Erythroblast (primary cell): ENCODE measurements at places on chromosomes 12 and 14.

DNA sequence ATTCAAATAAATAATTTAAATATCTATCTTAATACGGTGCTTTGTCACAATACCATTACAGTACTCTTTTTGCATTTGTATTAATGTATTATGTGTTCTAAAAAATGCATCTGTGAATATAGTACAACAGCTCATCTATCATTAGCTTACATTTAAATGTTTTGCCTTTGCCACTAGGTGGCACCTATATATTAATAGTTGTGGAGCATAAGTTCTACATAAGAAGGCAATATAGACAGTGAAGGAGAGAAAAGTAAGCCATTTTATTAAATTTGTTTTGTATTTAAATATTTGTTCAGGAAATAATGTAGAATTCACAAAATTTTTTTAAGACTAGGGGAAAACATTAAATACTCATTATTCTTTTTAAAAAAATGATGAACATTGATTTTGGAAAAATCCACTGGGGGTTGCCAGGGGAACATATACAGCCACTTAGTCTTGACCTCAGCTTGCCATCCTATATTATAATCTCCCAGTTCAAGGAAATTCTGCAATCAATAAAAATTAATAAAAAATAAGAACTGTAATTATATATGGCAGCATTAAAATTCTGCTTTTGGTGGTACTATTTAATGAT, 9.8 kb downstream of the CCER1 start:
- DNase-seq, result peak; percentile 27

GRCh38 chr12:7373226-7373625, 69.4 kb downstream of the ACSM4 start:
- peak; percentile 32 for DNase-seq

- DNase-seq, result no peak
These were observed 76.9 kb downstream of the OTX2 start for GRCh38 chr14:56733396-56733795.

DNA sequence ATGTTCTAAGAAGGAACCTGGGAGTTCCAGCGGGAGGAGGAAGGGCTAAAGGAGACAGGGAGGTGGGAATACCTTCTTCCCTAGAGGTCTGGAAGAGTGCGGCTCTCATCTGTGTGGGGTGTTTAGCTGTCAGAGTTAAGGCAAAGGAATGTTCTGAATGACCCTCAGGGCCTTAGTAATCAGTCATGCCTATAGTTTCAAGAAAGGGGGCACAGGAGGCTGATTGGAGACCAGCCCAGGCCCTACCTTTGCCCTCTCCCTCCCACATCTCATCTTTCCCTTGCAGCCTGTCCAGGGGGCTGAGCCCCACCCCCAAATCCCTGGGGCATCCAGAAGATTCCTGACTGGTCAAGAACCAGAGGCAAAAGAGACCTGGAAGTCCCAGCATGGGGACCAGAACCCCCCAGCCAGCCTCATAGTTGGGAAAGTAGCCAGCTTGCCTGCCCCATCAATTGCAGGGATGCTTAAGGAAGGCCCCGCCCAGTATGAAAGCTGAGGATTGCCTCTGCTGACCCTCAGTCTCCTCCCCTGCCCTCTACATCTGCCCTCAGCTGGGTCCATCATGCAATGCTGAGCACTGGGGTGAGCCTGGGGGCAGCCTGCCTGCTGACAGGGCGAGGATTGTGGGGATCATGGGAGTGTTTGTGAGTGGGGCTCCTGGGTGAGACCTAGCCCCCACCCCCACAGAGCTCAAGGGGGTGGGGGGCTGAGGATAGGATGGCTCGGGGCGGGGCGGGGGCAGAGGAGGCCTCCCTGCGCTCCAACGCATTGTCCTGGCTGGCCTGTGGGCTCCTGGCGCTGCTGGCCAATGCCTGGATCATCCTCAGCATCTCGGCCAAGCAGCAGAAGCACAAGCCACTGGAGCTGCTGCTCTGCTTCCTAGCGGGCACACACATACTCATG, 1.8 kb downstream of the GPR162 start:
- no peak for DNase-seq

DNA sequence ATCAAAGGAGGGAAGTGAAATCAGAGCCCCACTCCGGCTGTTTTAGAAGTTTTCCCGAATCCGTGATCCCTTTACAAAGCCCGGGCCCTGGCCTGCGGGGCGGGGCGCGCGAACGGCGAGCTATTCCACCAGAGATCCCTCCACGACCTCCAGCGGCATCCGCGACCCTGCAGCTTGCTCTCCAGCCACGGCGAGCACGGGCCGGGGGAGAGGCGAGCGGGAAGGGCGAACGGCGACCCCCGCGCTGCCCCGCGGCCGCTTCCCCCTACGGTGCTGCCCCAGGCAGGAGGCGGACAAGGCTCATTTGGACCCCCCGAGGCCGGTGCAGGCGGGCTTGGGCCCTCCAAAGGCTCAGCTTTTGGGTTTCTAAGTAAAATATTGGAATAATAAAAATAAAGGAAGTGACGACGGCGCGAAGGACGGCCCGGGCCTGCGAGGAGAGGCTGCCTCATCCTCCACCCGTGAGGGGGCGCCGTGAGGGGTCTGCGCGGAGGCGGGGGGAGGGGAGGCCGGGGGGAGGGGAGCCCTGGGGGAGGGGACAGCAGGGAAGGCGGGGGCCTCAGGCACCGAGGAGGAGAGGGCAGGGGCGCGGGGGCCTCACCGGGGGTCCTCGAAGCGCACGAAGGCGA, 613 bp downstream of the SRSF9 start:
- DNase-seq, result peak; percentile 65

- DNase-seq, result no peak
These were observed 153.0 kb downstream of the KIF26A start for GRCh38 chr14:104291123-104292000.

GRCh38 chr12:112862636-112863290, 44.0 kb upstream of the OAS1 start:
- no peak for DNase-seq

GRCh38 chr12:106655577-106655976, 72.8 kb downstream of the RFX4 start:
- DNase-seq, result no peak
